ENCODE measurements at places on chromosomes 7 and 10.

- DNase-seq = no peak
These were observed 17.1 kb downstream of the LRRN3 start for GRCh38 chr7:111108000-111108399.

- no peak for DNase-seq
These were observed 40.4 kb upstream of the ZNF32 start for GRCh38 chr10:43689007-43689491.

DNA sequence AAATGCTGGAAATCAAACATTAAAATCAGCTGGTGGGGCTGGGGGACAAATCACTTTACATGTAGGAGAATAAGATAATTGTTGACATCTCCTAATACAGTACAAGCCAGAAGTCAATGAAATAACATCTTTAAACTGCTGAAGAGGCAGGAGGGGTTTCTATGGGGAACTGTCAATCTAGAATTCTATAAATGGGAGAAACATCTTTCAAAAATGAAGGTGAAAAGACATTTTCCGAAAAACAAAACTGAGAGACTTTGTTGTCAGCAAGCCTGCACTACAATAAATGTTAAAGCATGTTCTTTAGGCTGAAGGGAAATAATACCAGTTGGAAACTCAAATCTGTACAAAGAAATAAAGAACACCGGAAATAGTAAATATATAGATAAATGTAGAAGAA, 17.3 kb upstream of the MSRB2 start:
- DNase-seq = no peak

GRCh38 chr10:65046831-65047230, 1525.6 kb downstream of the REEP3 start:
- DNase-seq = no peak

GRCh38 chr7:16044645-16045044, 358.2 kb upstream of the MEOX2 start:
- DNase-seq = no peak

DNA sequence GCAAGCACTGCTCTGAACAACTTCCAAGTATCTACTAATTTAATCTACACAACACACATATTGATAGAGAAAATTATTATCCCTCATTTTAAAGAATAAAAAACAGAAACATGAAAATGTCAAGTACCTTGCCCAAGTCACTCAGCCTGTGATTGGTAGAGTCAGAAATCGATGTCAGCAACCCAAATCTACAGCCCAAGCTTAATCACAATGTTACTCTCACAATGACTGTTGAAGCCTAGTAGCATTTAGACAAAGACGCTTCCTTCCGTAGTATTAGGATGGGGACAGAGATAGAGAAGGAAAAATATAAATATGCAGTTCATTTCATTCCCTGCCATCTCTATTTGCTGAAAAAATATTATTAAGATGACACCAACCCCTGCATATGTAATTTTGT, 242.5 kb downstream of the ELMO1 start:
- no peak for DNase-seq

- no peak for DNase-seq
These were observed 12.9 kb downstream of the BAG3 start for GRCh38 chr10:119663866-119664698.

DNA sequence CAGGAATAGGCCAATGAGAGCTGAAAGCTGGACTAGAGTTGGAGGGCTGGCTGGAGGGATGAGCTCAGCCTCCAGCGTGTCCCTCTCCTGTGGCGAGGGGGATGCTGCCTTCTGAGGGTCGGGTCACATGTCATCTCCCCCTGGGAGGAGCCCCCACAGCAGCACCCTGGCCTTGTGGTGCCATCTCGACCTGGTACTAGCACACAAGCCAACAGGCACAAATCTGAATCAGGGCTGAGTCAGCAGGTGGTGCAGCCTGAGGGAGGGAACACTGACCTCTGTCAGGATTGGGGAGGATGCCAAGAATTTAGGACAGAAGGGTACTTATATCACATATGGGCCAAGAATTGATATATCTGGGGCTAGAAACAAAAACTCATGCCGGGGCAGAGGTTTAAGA, 280.4 kb downstream of the CELF2 start:
- no peak for DNase-seq

- no peak for DNase-seq
These were observed 21.9 kb downstream of the DPY19L1 start for GRCh38 chr7:35015346-35015859.

GRCh38 chr7:4842319-4843064, 19.3 kb downstream of the PAPOLB start:
- no peak for DNase-seq

- no peak for DNase-seq
These were observed 180.7 kb downstream of the EVX1 start for GRCh38 chr7:27423290-27423689.

GRCh38 chr7:133365917-133366316, 113.0 kb downstream of the EXOC4 start:
- DNase-seq = no peak

DNA sequence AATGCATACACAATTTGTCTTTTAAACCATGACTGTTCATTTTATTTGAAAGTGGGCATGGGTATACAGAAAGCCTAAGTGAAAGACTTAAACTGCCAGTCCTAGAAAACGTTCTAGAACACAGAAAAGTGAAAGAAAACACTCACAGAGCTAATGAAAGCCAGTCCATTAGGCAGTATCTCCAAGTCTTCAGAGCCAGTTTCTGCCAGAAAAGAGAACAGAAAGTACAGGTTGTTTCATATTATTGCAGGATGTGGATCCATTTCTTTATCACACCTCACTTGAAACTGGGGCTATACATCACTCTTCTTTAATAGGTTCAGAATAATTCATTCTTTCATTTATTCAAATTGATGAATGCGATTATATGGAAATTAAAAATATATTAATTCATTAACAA, 7.7 kb downstream of the PON1 start:
- DNase-seq = no peak
